ENCODE measurements at places on chromosomes 3 and 15.

DNA sequence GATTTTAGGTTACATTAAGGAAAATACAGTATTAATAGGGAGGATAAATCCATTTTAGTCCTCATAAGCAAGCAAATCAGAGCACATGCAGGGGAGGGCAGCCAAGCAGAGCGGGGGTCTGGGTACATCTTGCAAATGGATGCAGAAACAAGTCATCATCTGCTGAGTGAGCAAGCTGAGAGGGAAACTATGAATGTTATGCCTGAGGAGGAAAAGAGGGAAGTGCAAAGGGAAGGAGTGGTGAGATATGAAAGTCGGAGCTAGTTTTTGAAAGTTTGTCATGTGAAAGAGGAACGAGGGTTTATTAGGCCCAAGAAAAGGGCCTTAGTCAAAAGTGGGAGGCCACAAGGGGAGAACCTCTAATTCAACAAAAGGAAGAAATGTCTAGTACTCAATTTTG is 15.4 kb downstream of the PTX3 start:
- DNase-seq: no peak

- DNase-seq: no peak
Measured at GRCh38 chr3:46097691-46098241, 70.5 kb upstream of the XCR1 start.

DNA sequence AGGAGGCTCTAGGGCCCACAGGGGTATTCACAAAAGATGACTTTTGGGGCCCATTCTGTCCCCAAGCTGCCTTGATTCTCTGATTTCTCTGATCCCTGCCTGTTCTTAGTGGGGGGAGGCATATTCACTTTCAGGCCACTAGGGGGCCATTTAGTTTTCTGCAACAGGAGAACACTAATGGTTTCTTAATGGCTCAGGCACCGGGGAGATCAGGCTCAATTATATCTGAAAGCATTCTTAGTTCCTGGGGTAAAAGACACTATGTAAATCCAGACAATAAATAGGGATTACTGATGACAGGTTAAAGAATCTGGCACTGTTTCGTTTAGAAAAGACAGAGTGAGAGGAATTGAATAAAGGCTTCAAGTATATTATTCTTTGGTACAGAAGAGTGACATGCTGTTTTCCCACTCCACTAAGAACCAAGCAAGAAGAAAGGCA is 2.5 kb upstream of the INAFM2 start:
- DNase-seq: peak; percentile 83

GRCh38 chr3:29186131-29186599 is 94.7 kb upstream of the RBMS3 start:
- DNase-seq: no peak

DNA sequence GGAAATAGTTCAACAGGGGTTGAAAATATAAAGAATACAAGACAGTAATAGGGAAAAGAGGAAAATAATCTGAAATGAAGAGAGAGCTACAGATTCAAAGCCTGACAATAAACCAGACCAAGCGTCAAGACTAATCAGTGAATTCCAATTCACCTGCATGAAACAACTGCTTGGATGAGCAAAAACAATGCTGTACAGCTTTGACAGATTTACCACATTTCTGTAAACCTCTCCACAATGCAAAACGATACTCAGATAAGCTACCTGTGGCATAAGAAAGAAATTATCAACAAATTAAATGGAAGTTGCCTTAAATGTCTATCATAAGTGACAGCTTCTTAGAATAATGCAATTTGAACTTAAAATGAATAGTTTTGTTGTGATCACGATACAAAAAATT is 65.4 kb downstream of the GBE1 start:
- DNase-seq: no peak

- no peak for DNase-seq
Measured at GRCh38 chr3:25021816-25022215, 406.2 kb upstream of the RARB start.

DNA sequence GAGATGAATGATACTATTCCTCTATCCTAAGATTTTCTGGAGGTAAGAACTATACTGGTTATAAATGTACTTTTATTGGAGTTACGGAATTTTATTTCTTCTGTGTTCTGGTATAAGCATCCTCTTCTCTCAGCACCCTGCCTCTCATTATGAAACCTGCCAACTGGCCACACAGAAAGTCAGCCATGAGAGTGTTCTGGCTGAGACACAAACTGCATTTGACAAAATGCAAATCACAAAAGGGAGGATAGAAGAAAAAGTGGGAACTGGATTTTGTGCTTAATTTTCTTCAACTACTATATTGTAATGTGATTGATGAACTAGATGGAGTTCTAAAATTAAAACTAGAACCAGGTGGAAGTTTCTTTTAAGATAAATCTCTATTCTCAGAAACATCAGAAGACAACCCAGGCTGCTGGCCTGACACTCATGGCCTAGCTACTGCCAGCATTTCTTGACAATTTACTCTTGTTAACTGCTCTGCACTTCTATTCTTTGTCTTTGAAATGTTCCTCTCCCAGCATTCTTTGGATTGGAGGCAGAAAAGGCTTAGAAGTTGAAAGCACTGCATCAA is 143.1 kb downstream of the WDR76 start:
- no peak for DNase-seq

GRCh38 chr3:35864871-35865270 is 225.5 kb downstream of the ARPP21 start:
- no peak for DNase-seq

DNA sequence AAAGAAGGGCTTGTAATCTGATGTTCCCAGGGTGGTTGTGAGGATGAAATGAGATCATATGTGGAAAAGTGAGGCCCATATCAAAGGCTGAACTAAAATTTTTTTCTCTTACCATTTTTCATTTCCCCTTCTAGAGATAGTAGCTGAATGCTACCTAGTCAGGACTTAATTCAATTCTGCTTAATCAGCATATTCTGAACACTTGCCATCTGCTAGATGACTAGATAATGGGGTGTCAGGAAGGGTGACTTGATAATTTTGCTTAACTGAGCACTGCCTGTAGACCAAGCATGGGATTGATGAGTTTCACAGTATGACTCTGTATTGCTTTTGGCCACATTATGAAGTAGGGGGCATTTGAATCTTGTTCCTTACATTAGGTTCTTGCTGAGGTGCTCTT is 136.2 kb downstream of the CHST2 start:
- no peak for DNase-seq

GRCh38 chr3:129358177-129358771 is 70.2 kb downstream of the EFCAB12 start:
- no peak for DNase-seq

DNA sequence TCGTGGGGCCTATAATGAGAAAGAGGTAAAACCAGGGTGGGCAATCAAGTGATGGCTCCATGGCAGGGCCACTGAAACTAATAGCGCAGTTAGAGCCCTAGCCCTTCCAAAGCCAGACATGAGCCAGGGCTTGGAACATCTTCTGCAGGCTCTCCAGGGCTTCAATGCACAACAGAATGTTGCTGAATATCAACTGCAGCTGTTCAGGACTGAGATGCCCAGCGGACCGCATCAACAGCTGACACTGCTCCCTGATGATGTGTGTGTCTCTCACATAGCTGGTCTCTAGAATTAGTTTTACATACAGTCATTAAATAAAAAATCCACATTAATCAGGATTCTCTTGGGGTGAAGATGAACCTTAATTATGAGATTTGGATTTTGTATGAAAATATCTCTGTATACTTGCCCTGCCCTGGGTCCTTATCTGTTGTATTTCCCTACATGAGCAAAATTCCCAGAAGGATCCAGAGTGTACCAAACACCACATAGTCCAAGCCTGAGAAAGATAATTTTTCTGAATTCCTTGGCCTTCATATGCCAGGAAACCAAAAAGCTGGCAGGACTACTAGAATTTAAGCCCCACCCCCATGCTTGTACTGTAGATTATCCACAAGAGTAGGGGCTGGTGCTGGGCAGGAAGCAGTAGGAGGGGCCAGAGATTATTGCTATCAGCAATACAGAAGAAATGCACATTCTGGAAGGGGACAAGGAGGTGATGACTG is 7.7 kb upstream of the GOLGB1 start:
- no peak for DNase-seq

DNA sequence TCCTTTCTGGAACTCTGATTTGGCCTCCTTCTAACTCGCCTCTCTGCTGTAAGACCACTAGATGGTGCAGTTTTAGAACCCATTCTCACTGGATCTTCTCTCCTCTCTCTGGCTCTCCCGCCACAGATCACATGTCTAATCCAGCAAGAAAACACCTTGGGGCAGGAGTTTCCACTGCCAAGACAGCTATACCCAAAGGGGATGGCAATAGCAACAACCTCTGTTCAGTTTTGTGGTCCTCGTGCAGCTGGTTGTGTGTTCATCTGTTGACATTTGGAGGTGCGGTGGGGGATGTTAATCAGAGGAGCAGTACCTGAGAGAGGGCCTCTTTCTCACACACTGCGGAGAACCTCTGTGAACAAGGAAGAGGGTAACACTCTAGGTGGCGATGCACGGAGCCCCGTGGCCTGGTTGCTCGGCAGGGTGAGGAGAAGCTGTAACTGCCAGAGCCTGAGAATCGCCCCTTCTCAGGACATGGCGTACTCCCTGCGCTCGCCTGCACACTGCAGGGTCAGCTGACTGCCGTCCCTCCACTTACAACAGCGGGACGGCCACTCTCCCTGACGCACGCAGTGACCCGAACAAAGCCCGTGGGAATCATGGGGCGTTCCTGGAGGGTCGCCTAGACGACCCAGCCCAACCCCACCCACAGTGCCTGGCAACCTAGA is at the start of gene TEX55:
Gene TEX55 (plus strand): TSS at position 666 of the 668 bp plus-strand sequence. CDS start 25 bp downstream, outside the sequence.
- DNase-seq: peak; percentile 57

DNA sequence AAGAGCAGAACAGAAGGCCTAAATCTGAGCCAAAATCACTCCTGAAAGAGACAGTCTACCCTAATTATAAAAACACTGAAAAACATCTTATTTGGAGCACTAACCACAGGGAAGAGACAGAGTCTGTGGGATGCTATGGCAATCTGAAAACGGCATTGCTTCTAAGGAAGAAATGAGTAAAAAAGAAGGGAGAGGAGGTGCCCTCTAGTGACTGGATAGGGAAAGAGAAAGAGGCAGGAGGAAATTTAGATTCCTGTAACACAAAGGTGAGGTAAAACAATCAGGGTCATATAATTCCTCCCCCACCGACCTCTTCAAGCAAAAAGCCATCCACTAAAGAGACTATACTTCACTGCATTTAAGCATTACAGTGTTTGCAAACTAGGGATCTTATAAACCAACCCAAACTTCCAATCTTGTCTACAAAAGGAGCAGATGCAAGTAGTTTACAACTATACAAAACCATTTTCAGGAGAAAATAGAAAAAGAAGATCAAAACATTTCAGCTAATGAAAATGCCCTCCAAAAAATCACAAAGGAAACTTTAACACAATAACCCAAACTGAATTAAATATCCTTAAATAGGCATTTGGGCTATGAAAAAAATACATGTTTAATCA is 32.6 kb downstream of the HACD2 start:
- no peak for DNase-seq

- DNase-seq: no peak
Measured at GRCh38 chr3:126731044-126731443, 27.0 kb downstream of the CHCHD6 start.

- no peak for DNase-seq
Measured at GRCh38 chr15:100095541-100096247, 246.1 kb downstream of the ADAMTS17 start.

DNA sequence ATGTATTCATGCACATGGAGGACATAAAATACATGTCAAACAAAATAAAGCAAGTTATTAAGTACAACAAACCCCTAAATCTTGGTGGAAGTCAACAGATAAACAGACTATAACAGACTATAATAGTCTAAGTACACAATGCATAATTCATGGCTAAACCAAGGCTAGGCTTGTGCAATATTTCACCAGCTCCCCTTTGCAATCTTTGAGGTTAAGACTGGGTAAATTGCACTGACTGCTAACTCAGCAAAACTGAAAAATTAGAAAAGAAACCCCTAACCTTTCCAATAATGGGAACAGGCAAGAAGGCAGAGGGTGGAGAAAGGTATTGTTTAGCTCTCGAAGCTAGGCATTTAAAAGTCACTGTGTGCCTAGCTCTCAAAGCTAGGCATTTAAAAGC is 304.9 kb upstream of the WNT5A start:
- DNase-seq: no peak

DNA sequence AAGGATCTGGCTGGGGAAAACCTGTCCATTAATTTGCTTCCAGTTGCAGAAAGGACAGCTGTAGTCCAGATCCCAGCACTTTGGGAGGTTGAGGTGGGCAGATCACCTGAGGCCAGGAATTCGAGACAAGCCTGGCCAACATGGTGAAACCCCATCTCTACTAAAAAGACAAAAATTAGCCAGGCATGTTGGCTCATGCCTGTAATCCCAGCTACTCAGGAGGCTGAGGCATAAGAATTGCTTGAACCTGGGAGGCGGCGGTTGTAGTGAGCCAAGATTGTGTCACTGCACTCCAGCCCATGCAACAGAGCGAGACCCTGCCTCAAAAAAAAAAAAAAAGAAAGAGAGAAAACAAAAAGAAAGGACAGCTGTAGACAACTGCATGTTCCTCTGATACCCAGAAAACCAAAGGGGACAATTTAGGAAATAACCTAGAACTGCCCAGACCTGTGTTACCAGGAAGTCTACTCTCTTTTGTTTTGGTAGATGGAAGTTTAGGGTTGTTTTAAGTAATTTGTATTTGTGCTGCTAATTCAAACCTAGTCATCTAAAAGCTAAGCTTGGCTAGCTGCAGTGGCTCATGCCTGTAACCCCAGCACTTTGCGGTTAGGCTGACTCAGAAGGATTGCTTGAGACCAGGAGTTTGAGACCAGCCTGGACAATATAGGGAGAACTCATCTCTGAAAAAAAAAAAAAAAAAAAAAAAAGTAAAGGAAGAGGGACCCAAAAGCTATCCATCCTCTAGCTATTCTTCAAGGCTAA is 22.7 kb downstream of the EXD1 start:
- no peak for DNase-seq

- DNase-seq: no peak
Measured at GRCh38 chr3:13827256-13827655, 52.6 kb downstream of the WNT7A start.

DNA sequence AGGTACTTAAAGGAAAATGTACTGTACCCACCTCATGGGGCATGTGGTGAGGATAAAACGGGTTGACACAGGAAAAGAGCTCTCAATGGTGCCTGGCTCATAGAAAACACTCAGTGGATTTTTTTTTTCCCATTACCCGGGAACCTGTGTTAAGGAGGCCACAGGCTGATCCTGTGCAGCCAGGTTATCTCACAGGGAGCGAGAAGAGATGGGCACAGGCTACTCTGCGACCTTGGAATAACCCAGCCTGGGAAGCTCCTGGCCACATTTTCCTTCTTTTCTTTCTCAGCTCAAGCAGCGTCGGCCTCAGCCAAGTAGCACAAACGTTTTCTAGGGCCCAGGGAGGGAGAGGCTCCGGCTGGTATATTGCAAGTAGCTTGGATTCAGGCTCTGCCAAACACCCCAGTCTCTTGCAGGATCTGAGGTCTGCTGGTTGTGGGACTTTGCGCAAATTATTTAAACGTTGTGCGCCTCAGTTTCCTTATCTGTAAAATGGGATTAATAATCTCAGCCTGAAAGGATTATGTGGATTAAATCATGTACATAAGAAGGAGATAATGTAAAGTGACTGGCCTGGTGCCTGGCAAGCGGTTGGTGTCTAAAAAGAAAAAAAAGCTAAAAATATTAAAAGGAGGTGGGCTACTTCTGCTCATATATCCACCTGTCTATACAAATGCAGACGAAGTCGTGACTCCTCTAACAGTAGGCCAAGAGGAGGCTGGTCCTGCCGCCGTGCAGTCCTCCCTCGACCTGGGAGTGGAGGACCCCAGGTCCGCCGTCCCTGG is 2.2 kb downstream of the FURIN start:
- DNase-seq: no peak

- DNase-seq: no peak
Measured at GRCh38 chr3:67204951-67205350, 206.8 kb downstream of the KBTBD8 start.

- DNase-seq: no peak
Measured at GRCh38 chr3:131960324-131960723, 74.5 kb downstream of the CPNE4 start.
